ENCODE measurements at places on chromosomes 3 and 15.

- no peak for DNase-seq
Measured at GRCh38 chr15:67784090-67784781, 41.1 kb upstream of the SKOR1 start.

DNA sequence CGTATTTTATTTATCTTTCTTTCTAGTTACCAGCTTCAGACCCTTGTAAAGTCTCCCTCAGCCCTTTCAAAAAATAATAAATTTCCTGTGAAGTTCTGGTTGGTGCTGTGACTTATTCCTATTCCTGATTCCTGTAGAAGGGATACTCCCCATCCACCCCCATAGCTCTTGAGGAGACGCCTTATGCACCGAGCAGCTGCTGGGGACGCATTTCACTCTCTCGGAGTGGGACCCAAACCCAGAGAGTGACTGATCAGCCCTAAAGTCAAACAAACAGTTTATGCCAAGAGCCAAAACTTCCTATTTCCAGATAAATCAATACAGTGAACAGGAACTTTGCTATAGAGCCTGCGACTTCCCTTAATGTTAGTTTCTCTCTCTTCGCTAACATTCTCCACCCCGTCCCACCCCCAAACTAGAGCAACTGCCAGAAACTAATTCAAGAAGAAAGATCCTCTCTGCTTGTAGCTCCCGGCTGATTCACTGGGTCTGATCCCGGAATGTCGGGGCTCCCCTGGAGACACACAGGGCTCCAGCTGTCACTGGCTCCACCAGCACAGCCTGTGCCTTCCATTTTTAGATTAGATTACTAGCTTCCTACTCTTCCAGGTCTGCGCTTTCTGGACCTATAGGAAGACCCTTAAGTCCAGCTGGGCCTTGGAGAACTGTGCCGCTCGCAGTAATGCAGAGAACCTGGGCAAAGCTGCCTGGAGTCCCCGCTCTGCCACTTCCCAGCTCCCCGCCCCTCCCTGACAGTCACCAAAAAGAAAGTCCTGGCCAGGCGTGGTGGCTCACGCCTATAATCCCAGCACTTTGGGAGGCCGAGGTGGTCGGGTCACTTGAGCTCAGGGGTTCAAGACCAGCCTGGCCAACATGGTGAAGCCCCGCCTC, 45.2 kb downstream of the KLHL25 start:
- DNase-seq, result no peak

DNA sequence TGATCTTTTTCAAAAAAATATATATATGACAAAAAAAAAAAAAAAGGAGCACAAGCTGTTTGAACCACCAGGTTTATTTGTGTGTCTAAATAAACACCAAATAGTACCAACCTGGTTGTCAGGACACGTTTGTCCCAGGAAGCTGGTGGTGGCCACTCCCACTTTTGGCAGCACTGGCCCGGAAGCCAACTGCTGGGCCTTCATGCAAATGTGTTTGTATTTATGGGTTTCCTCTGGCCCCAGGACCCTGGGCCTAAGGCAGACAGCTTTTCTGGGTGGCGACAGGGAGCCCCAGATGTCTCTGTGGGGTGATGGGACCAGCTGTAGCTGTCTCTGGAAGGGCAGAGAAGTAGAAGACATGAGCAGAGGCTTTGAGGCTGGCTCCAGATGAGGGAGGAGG, 31.6 kb downstream of the PRKCD start:
- no peak for DNase-seq

DNA sequence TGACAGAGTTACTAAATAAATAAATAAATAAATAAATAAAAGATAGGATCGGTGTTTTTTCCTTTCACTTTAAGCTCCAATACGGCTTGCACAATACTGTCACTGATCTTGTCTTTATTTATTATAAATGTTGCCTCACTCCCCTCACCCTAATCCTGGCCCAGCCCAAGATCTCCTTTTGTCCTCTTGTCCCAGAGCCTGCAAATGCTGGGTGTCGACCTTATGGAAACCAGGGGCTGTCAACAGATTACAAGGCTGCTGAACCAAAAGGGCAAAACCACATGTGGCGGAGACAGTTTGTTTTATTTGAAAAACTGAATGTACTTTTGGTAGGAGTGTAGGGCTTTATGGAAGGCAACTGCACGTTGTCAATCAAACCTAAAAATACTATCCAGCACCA, 75.9 kb downstream of the RFTN1 start:
- DNase-seq, result no peak

- no peak for DNase-seq
Measured at GRCh38 chr3:186248850-186249249, 113.2 kb downstream of the DGKG start.

DNA sequence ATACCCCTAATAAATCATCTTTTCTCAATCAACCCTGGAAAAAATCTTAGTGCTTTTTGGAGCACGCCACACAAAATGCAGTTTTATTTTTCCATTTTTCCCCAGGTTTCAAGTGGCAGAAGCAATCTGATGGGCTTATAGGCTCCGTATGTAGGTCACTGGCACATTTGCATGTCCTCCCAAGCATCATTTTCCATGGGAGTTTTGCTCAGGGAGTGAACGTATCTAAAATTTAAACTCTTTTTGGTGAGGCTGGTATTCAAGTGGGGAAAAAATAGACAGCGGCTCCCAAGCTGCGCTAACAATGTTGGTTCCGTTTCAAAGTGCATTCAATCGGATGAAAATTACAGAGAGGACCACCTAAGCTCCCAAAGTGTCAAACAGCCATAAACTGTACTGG, 233.4 kb downstream of the MEX3B start:
- DNase-seq, result no peak

DNA sequence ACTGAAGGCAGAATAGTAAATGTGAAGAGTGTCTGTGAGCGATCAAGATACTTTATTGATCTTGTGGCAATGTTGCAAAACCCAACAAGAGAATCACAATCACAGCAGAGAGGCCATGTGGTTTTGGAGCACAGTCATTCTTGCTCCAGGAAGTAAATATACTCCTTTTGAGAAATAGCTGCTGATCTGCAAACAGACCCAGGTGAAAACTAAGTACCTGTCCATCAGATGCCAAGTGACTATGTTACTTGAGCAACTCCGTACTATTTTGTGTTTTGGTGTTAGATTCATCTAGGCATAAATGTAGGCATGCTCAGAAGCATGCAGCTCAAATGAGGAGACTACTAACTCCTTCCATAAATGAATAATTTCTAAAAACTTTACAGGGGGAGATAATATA, 627.9 kb downstream of the ZBBX start:
- DNase-seq, result no peak

Data from iPS DF 6.9 (cell line).